ENCODE measurements at places on chromosomes 3 and 15. TPM values are rescaled to one million over a fixed set of nuclear protein-coding genes. Genes with fewer than 3 reads are reported as not detected.

DNA sequence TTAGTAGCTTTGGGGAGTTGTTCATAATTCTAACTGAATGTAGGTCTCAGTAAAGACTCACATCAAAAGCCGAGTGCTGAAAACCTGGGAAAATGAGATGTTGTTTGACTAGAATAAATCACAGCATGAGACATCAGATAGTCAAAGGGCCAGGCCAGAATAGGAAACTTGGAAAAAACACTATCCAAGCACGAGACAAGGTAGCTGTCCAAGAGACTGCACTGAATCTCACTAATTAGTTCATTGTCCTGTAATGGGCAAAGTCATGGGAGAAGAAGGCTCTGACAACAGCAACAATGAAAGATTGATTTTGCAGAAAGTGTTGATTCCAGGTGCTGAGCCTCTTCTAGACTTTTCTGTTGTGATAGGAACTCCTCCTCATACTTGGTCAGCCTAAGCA is 314.2 kb downstream of the ROBO1 start:
- H3K4me3 ChIP-seq, result no peak overlapping the region
- DNase-seq, result no peak
- no peaks in the 10 kb centered on the region for H3K36me3 ChIP-seq
- H3K27ac ChIP-seq, result no peak overlapping the region
- H3K27me3 ChIP-seq, result no peaks in the 10 kb centered on the region

LEKR1 gene
- total RNA-seq, result 2.9 TPM

- H3K4me1 ChIP-seq, result no peaks in the 10 kb centered on the region
- H3K4me3 ChIP-seq, result no peak overlapping the region
Measured at GRCh38 chr3:129529436-129530210, 1.2 kb downstream of the RHO start.

GRCh38 chr15:65926899-65927298 is 57.6 kb downstream of the RAB11A start:
- no peaks in the 10 kb centered on the region for H3K4me1 ChIP-seq
- no peaks in the 10 kb centered on the region for H3K27me3 ChIP-seq
- no peaks in the 10 kb centered on the region for H3K36me3 ChIP-seq

TRANK1 gene
- total RNA-seq, result 151 TPM

GRCh38 chr3:10017636-10018292 is 8.5 kb upstream of the FANCD2 start:
- H3K27ac ChIP-seq, result no peak overlapping the region
- DNase-seq, result no peak
- no peaks in the 10 kb centered on the region for H3K4me1 ChIP-seq
- H3K36me3 ChIP-seq, result peaks cover 22% of the 10 kb centered on the region

DNA sequence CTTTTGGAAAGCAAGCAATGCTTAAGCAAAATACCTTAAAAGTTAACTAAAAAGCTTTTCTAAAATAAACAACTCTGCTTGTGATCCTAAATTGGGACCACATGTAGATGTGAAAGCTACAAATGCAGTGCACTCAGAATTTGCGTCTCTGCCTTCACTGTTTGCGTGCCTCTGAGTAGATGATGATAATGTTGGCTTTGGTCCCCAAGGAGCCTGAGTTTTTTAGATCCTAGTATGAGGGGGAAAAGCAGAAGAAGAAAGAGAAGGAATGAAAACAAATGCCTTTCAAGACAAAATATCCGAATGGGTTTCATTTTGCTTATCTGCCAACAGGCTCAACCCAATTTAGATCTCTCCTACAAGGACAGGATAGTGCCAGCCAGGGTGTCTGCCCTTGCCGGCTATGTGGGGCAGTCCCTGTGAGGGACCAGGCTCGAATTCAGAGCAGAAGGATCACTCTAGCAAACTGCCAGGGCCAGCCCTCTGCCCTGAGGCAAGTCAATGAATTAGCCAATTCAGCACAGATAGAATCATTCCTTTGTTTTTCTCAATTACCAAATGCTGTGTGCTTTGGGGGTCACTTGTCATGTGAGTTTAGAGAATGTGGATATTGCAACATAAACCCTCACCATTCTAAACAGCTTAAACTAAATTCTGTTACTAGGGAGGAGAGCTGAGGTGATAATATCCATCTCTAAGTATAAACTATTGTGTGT is 28.5 kb downstream of the SCG5 start:
- H3K4me1 ChIP-seq, result no peaks in the 10 kb centered on the region
- no peak overlapping the region for H3K27ac ChIP-seq
- DNase-seq, result no peak
- no peaks in the 10 kb centered on the region for H3K27me3 ChIP-seq
- no peak overlapping the region for H3K4me3 ChIP-seq
- no peaks in the 10 kb centered on the region for H3K36me3 ChIP-seq

MAP6D1 gene
- total RNA-seq, result 1.0 TPM

GRCh38 chr15:36079021-36079420 is 500.4 kb upstream of the CDIN1 start:
- no peaks in the 10 kb centered on the region for H3K27me3 ChIP-seq
- no peaks in the 10 kb centered on the region for H3K36me3 ChIP-seq
- no peak overlapping the region for H3K4me3 ChIP-seq
- no peak for DNase-seq

- no peak overlapping the region for H3K4me3 ChIP-seq
- H3K4me1 ChIP-seq, result no peaks in the 10 kb centered on the region
- H3K27ac ChIP-seq, result no peak overlapping the region
- no peak for DNase-seq
Measured at GRCh38 chr15:22810033-22810852, 23.8 kb downstream of the NIPA1 start.

DNA sequence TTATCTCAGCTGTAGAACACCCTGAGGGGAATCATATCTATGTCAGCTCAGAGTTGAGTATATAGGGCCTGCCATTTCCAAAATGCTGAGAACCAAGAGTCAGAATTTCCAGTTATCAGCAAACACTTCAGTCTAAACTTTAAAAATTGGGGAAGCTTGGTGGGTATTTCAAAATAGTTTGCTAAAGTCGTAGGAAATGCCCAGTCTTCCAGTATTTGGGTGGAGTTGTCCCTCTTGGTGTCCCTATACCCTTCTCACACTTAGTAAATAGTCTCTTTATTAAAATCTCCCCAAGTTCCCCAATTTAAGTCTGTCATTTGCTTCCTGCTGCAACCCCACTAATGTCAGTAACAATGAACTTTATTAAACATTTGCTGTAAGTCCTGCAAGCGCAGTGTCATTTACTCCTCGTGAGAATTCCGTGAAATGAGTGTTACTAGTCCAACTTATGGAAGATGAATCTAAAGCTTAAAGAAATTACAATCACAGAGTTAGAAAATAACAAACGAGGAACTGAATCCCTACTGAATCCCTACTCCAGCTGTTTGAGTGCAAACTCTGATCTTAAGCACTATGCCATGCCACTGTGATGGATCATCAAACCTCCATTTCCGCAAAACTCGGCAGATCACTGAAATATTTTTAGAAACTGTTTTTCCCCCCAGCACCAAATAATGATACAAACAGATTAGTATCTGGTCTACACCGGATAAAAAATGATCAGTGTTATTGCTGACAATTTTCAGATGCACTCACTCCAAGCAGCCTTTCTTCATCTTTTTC is 341.7 kb upstream of the PROK2 start:
- H3K4me3 ChIP-seq, result no peak overlapping the region
- no peaks in the 10 kb centered on the region for H3K4me1 ChIP-seq
- H3K36me3 ChIP-seq, result no peaks in the 10 kb centered on the region
- DNase-seq, result no peak
- H3K27ac ChIP-seq, result no peak overlapping the region

LRRC49 gene
- total RNA-seq, result 0.20 TPM

GRCh38 chr3:53218131-53218530 is 37.7 kb downstream of the TKT start:
- no peaks in the 10 kb centered on the region for H3K27me3 ChIP-seq
- no peak overlapping the region for H3K27ac ChIP-seq
- H3K36me3 ChIP-seq, result no peaks in the 10 kb centered on the region
- H3K4me3 ChIP-seq, result no peak overlapping the region
- no peaks in the 10 kb centered on the region for H3K4me1 ChIP-seq

DNA sequence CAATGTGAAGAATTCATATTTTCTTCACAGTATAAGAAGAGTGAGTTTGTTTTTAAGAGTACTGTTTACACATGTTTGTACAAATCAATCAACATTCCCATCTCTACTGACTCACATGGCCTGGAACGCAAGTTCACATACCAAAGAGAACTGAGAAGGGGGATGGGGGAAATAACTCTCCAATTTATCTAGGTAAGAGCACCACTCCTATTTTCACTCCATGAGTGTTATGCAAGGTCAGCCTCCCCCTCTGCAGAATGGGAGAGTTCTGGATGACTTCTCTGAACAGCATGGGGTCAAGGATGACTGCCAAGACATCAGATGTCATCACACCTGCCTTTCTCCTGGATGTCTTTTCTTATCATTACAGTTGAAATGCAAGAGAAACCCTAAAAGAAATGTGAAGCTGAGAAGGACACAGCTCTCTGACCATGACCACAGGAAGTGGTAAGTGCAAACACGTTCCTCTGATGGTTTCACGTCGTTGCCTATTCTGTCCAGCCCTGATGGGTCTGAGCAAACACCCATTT is 95.2 kb downstream of the SEMA6D start:
- no peaks in the 10 kb centered on the region for H3K27me3 ChIP-seq
- no peak overlapping the region for H3K27ac ChIP-seq
- no peaks in the 10 kb centered on the region for H3K36me3 ChIP-seq
- no peak overlapping the region for H3K4me3 ChIP-seq

DNA sequence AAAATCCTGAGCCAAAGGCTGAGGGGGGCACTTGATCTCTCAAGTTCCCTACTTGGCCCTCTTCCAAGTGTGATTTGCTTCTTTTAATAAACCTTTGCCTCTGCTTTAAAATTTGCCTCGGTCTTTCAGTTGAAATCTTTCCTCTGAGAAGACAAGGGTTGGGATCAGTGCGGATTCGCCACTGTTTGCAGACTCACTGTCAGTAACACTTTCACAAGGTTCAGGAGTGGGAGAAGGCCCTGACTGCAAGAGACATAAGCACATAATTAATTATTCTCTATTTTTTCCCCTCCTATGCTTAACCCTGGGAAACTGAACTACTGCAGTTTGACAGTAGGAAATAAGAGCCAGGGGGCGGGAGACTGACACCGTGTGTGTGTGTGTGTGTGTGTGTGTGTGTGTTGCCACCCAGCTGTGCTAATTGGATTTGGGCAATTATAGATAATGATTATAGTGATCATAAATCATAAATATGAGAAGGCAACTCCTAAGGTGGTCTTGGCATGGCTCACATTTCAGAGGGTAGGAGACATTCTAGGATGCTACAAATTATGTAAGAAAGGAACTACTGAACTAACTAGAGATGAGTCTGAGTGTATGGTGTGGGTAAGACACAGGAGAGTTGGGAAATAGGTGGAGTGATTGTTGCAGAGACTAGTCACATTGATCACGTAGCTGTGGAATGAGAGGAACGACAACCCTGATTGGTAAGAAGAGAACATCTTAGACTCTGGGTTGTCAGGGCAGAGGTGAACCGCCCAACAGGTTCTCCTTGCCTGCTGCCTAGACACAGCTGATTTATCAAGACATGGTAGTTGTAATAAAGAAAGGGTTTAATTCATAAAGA is 5.5 kb upstream of the ZNF662 start:
- no peak overlapping the region for H3K27ac ChIP-seq
- peaks cover 1% of the 10 kb centered on the region for H3K27me3 ChIP-seq
- H3K36me3 ChIP-seq, result no peaks in the 10 kb centered on the region
- no peak for DNase-seq

DNA sequence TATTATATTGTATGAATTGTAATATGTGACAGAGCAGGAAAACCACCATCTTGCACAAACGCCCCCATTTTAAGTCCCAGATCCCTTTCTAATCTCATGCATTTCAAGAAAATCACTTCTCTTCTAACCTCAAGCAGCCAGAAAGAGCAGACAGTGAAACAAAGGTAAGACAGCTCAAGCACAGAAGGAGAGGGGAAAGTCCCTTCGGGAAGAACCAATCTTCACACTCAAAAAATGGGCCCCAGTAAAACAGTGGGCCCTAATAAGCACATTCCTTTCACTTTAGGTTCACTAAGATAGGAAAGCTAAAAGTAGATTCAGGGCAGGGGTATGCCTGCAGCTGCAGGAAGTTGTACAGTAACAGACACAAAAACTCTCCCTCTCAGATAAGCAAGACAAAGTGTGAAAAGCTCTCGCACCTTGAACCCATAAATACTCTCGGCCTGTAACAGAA is 1268.7 kb downstream of the SI start:
- no peak overlapping the region for H3K27ac ChIP-seq
- no peaks in the 10 kb centered on the region for H3K4me1 ChIP-seq
- no peaks in the 10 kb centered on the region for H3K27me3 ChIP-seq
- H3K4me3 ChIP-seq, result no peak overlapping the region
- DNase-seq, result no peak
- H3K36me3 ChIP-seq, result no peaks in the 10 kb centered on the region

GRCh38 chr15:100939791-100940190 is 20.6 kb downstream of the LRRK1 start:
- no peaks in the 10 kb centered on the region for H3K36me3 ChIP-seq
- no peak overlapping the region for H3K4me3 ChIP-seq
- H3K27me3 ChIP-seq, result no peaks in the 10 kb centered on the region
- H3K27ac ChIP-seq, result no peak overlapping the region
- DNase-seq, result no peak

GRCh38 chr3:31277582-31277981 is 255.1 kb upstream of the STT3B start:
- no peak overlapping the region for H3K4me3 ChIP-seq
- DNase-seq, result no peak
- H3K27ac ChIP-seq, result no peak overlapping the region
- no peaks in the 10 kb centered on the region for H3K27me3 ChIP-seq
- no peaks in the 10 kb centered on the region for H3K36me3 ChIP-seq

GRCh38 chr3:30273304-30274072 is 332.9 kb upstream of the TGFBR2 start:
- H3K27ac ChIP-seq, result no peak overlapping the region
- no peaks in the 10 kb centered on the region for H3K27me3 ChIP-seq
- no peaks in the 10 kb centered on the region for H3K36me3 ChIP-seq
- no peaks in the 10 kb centered on the region for H3K4me1 ChIP-seq

PCLAF gene
- total RNA-seq, result 1.5 TPM

NR2F2 gene
- not detected for total RNA-seq

- peaks cover 26% of the 10 kb centered on the region for H3K36me3 ChIP-seq
- H3K4me3 ChIP-seq, result peak overlapping the region; percentile 19
- no peak for DNase-seq
- peaks cover 66% of the 10 kb centered on the region for H3K4me1 ChIP-seq
- peak overlapping the region; percentile 80 for H3K27ac ChIP-seq
Measured at GRCh38 chr3:4981665-4982494, 2.6 kb downstream of the BHLHE40 start.

GRCh38 chr15:88144921-88145653 is 111.5 kb downstream of the NTRK3 start:
- H3K27ac ChIP-seq, result no peak overlapping the region
- H3K4me3 ChIP-seq, result no peak overlapping the region
- no peaks in the 10 kb centered on the region for H3K27me3 ChIP-seq
- DNase-seq, result no peak

DNA sequence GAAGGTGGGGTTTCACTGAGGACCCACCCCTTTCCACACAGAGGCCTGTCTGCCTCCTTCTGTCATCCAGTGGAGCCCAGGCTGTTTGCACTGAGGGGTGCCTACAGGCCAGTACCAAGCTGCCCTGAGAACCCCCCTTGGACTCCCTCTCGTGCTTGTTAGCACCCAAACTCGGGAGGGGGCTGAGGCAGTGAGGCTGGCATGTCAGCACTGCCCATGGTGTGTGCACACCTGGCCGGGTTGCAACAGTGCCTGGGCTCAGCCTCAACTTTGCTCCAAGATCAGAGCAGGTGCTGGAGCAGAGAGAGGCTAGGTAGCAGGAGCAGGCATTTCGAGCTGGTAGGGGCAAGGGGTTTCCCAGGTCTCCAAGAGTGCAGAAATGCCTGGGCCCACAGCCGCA is 90.0 kb downstream of the PIK3R4 start:
- H3K27ac ChIP-seq, result no peak overlapping the region
- H3K36me3 ChIP-seq, result no peaks in the 10 kb centered on the region
- H3K4me1 ChIP-seq, result no peaks in the 10 kb centered on the region
- no peak for DNase-seq
- no peak overlapping the region for H3K4me3 ChIP-seq

Measured in CD4-positive, alpha-beta memory T cell (primary cell).